SK-MEL-5 (cell line): ENCODE measurements at places on chromosomes 2 and 18. TPM values are rescaled to one million over a fixed set of nuclear protein-coding genes. Genes with fewer than 3 reads are reported as not detected.

TUBA3E gene
- total RNA-seq, result not detected in 2 replicates

EGR4 gene
- total RNA-seq, result not detected in 2 replicates

TRPM8 gene
- 28.7 and 32.7 TPM in 2 replicates for total RNA-seq

GALNT14 gene
- 4.8 and 5.9 TPM in 2 replicates for total RNA-seq

BZW1 gene
- total RNA-seq, result 375 and 377 TPM in 2 replicates

CCDC74B gene
- 1.3 and 2.9 TPM in 2 replicates for total RNA-seq

CSRNP3 gene
- total RNA-seq, result 0.32 and 0.45 TPM in 2 replicates

PLCD4 gene
- total RNA-seq, result 0.32 and 0.53 TPM in 2 replicates

GRCh38 chr2:37842732-37843440 is 82.2 kb upstream of the RMDN2 start:
- no peak for DNase-seq

DNA sequence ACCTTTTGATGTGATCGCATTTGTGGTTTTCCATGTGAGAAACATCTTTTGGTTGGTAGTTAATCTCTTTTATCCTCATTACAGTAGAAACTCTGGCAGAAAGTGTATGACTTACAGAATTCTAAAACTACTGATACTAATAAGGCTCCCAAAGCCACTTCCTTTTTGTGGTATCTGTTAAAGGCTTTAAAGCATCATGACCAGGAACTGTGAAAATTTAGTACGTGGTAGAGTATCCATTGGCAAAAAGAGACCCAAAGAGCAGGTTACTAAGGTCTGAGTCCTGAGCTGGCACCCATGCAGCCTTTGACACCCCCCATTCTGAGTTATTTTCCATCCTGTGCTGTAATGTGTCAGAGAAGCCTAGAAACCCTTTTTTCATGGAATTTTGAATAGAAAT is 94.5 kb downstream of the DPP4 start:
- DNase-seq, result no peak

DNA sequence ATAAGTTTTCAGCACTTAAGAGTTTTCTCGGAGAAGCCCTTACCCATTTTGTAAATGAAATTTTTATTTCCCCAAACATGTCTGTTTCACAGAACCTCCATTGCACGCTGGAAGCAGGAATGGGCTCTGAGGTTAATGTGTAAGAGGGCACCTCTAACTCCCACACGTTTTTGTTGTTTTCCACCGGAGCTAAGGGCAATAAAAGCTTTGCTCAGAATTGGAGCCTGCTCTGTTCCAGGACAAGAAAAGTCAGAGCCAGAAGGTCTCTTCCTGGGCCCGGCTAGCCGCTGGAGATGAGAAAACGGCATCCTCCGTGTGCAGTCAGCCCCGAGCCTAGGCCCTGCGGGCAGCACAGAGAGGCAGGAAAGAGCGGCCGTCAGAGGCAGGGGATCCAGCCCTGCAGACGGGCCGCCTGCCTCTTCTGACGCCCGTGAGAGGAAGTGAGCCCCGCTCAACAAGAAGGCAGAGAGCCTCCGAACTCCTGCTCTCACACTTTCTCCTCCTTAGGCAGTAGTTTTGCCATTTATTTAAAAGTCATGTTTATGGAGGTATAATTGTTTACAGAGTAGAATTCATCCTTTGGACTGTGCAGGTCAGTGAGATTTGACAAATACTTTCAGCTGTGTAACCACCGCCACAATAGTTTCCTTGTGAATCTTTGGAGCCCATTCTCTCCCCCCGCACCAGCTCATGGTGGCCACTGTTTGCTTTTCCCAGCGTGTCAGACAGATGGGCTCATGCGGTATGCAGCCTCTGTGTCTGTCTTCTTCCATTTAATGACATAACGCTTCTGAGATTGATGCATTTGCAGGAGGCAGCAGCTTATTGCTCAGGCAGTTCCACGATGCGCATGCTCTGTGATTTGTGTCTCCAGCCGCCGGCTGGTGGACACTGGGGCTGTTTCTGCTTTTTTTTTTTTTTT is 117.3 kb downstream of the GALR1 start:
- DNase-seq, result peak; percentile 34

GRCh38 chr2:239240414-239240881 is 160.4 kb downstream of the HDAC4 start:
- no peak for DNase-seq

DNA sequence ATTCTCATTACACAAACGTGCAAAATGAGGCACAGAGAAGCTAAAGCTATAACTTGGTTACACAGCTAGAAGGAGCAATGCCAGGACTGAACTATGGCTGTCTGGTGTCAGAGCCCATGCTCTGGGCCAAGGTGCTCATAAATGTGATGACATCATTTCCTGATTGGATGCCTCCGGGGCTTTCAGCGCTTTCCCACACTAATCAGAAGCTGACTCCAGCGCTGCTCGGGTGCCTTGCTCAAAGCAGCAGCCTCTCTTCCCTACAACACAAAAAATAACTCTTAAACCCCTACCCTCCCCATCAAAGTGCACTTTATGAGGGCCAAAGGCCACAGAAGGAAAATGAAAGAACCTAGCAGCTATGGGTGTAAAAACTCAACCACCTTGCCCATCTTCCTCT is 90.7 kb downstream of the STK39 start:
- no peak for DNase-seq

DNA sequence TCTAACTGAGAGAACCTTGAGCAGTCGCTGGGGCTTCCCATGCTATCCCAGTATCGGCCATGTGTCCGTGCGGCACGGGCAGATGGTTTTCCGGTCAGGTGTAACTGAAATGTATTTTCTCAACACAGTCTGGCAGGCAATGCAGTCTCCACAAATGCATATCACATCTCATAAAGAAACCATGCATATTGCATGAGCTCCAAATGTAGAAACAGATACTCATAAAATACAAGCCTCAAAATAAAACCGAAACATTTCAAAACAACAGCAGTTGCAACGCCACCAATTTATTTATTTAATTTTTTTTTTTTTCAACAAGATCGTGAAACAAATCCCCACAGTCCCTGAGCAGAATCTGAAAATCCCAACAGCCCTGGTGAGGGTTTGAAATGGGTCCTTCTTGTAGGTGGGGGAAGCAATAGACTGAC is 299.4 kb downstream of the LPIN1 start:
- DNase-seq, result no peak

GRCh38 chr2:228102949-228103348 is 78.5 kb downstream of the SPHKAP start:
- no peak for DNase-seq

DNA sequence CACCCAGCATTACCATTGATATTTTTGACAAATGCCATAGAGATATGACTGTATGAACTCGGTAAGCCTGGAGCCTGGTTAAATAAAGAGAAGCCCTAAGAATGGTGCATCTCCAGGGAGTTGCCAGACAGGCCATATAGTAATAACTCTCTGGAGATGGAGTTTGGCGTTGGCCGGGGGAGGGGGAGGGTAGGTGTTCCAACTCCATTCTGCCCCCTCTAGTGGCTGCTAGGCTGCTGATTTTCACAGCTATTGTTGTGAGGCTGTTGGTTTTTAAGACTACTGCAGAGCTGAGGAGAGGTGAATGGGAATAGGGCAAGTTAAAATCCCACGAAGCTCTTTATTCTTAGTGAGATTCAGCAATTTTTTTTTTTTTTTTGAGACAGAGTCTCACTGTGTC is 99.9 kb downstream of the GALNT14 start:
- DNase-seq, result peak; percentile 40

DNA sequence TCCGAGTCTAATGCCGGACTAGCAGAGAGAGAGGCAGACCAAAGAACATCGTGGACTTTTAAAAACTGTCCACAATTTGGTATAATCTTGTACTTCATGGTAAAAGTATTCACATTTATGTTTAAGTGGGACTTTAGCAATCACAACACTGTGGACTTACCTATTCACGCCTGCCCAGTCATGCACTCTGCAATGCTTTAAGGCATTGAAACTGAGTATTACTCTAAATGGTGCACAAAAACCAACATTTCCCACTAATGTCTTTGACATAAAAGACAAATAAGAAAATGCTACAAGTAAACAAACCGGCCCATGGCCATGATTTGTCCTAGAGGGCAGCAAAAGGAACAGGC is 91.3 kb downstream of the ACVR1 start:
- DNase-seq, result no peak

GRCh38 chr18:50069422-50069821 is 125.5 kb downstream of the MYO5B start:
- no peak for DNase-seq

DNA sequence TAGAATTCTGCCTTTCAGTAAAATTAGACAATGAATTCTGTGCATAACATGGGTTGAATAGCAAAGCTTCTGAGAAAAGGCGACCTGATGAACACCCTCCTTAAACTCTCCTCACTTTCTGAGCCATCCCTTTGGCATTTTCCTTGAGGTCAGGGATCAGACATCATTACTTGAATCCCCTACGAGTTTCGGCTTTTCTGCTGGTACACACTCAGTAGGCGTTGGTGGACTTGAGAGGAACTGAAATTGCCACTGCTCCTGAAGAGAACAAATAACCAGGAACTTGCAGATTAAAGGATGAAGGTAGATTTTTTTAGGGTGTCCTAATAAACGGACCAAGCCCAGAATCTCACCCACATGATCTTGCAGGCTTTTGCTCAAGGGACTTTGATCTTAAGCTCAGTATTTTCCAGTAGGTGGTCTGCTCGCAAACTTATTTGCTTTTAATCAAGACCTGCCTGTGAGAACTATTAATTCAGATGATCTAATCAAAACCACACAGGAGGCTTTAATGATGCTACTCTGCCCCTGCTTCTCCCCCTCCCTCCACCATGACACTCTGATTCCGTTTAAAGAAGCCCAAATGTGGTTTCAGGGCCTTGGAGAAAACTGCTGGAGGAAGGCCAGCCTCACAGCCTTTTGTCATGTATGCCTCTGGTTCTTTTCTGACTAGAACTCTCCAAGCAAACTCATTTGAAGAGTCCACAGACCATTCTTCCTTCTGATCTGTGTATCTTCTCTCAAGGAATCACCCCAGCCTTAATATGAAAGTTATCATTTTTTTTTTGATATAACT is 124.9 kb downstream of the PRKCE start:
- no peak for DNase-seq

- DNase-seq, result no peak
Observed at GRCh38 chr2:99659874-99660273, 170.1 kb upstream of the REV1 start.

DNA sequence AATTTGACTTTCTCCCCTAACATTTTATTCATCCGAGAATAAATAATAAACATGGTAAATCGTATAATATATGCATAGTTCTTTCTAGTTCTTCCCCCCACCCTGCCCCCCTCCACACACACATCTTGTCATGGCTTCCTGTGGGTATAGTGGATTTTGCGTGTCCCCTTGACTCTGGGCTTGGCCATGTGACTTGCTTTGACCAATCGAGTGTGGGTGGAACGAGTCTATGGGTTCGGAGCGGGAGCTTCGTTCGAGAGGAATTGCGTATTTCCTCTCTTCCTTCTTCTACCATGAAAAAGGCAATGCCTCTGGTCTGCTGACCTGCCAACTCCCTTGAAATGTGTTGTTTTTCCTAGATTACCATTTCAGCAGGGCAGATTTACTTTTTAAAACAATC is 175.2 kb downstream of the LTBP1 start:
- DNase-seq, result no peak

GRCh38 chr18:22691946-22692710 is 241.0 kb upstream of the RBBP8 start:
- no peak for DNase-seq

- no peak for DNase-seq
Observed at GRCh38 chr2:120678251-120678650, 57.4 kb upstream of the GLI2 start.

GRCh38 chr2:113175042-113175628 is 1.4 kb downstream of the PSD4 start:
- no peak for DNase-seq

GRCh38 chr2:85547859-85548607 is 9.1 kb downstream of the MAT2A start:
- DNase-seq, result no peak

DNA sequence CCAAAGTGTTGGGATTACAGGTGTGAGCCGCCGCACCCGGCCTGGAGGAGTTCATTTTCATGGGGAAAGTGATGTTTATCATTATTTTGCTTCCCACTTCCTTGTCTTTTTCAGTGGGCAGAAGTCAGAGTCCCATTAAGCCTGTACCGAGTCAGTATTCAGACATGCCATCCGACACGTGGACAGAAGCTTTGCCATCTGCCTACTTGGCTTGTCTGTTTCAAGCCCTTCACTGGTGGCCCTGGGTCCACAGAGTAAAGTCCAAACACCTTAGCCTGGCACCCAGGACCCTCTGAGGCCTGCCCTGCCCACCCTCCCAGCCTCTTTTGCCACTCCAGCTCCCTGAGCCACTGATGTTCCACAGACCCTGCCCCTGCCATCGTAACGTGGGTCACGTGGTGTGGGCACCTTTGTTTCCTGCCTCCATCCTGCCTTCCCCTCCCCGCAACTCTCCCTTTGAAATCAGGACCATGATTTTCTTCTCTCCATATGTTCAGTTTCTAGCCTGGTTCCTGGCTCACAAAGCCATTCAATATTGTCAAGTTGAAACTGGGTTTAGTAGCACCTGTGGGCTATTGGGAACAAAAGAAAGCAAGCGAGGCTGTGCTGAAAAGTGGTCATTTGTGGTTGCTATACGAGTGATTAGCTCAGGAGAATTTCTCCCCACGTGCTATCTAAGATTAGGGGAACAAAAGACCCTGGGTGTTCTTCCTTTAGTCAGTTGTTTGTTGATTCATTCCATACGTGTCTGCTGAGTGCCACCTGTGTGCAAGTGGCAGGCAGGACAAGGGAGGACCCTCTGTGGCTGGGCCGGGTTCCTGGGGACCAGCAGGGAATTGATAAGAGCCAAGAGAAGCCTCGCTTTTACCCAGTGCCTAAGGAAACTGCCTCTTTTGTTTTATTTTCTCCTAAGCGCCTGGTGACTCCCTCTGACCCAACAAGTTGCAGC is 5.1 kb upstream of the ODC1 start:
- DNase-seq, result no peak

DNA sequence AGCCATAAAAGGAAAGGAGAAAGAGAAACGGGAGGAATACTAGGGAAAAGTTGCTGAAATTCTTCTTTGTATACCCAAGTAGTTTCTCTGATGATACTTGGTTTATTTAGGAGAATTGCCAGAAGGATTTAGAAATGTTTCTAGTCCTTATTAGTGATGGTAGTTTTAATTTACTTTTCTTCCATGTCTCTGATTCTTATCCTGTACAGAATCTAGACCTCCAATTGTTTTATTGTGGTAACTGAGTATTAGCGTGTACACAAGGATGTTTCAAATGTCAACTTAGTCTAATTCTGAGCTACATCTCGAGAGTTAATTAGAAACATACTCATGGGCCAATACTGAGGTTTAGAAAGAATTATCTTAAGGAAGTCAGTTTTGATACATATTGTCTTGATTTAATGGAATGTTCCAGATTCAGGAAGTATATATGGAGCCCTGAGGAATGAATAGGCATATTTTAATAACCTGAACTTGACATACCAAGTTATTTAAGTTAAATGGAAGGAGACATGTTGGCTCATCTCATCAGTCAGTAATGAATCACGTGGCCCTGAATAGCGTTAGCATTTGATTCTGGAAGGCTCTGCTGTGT is 219.6 kb downstream of the LTBP1 start:
- no peak for DNase-seq

DNA sequence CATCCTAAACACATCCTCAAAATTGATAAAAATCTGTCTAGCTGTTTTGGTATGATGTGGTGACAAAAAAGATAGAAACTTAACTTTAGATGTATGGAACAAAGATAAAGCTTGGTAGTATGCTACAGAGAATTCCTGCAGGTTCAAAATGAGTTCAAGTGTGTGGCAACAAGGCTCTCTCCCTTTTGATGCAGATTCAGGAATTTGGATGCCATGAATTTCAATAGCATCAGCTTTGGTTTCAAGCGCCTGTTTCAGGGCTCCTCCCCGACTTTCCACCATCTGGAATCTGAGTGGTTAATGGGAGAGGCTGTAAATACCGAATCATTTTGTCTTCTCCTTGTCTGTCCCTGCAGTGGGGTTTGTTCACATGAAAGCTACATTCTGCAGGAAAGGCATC is 180.6 kb downstream of the MTX2 start:
- no peak for DNase-seq
